ENCODE measurements at places on chromosomes 11 and 22.

- DNase-seq, result no peak
Measured at GRCh38 chr11:33179348-33179803, 18.1 kb upstream of the CSTF3 start.

- no peak for DNase-seq
Measured at GRCh38 chr11:27699242-27699925, 871 bp downstream of the BDNF start.

GRCh38 chr22:33962409-33962808, 42.1 kb upstream of the LARGE1 start:
- no peak for DNase-seq

DNA sequence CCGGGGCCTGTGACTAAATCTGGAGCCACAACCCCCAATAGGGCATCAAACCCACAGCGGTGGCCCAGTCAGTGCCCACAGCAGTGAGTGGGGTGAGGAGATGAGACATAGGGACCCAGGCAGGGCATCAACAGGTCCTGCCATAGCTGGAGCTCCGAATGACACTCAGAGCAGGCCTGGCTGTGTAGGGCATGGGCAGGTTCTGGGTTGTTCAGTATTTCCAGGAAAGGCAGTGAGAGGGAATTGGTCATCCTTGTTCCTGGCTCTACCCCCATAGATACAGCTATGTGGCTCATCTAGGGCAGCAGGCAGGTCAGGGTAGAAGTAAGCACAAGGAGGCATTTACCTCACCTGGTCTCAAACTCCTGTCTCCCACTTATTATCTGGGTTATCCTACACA, 126.6 kb downstream of the BUD13 start:
- no peak for DNase-seq

GRCh38 chr11:22162756-22163155, 30.1 kb upstream of the ANO5 start:
- DNase-seq, result no peak
